ENCODE measurements at places on chromosomes 5 and 9. TPM values are rescaled to one million over a fixed set of nuclear protein-coding genes. Genes with fewer than 3 reads are reported as not detected.

- DNase-seq: no peak
- no peaks in the 10 kb centered on the region for H3K27me3 ChIP-seq
- peaks cover 7% of the 10 kb centered on the region for H3K4me1 ChIP-seq
Measured at GRCh38 chr9:112360047-112360804, 19.7 kb upstream of the HSDL2 start.

DNA sequence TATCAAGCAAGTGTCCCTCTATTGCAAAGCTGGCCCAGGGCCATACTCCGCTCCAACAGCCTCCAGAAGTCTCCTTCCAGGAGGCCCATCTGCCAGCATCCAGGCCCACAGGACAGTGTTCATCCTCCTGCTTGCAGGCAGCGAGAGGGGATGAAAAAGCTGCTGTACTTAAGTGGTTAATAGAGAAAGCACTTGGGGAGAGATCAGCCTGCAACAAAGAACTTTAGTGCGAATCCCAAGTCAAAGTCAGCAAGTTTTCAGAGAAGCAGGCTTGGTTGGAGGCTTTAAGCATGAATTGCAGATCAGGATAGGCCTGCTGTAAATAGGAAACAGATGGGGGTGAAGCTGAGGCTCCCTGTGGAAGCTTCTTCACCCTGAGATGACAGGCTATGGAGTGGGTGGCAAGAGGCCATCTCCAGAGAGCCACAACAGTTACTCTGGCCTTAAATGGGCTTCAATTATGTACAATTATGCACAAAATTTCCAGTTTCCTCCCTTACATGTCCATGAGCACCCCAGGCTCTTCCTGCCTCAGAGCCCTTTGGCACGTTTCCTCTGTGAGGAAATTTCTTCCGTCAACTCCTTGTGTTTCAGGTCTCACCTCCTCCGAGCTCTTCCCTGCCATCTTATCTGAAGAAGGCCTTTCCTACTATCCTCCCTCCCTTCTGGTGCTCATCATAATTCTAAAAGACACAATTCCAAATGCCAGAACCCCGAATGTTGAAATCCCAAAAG is 98.0 kb upstream of the NR3C1 start:
- H3K4me3 ChIP-seq: no peak overlapping the region
- no peak for DNase-seq
- no peaks in the 10 kb centered on the region for H3K27me3 ChIP-seq
- no peaks in the 10 kb centered on the region for H3K4me1 ChIP-seq
- no peaks in the 10 kb centered on the region for H3K36me3 ChIP-seq
- H3K27ac ChIP-seq: no peak overlapping the region

GRCh38 chr5:157271740-157272271 is 5.9 kb downstream of the CYFIP2 start:
- H3K27ac ChIP-seq: no peak overlapping the region
- no peaks in the 10 kb centered on the region for H3K36me3 ChIP-seq
- H3K27me3 ChIP-seq: no peaks in the 10 kb centered on the region
- DNase-seq: no peak

- H3K27ac ChIP-seq: no peak overlapping the region
- peaks cover 22% of the 10 kb centered on the region for H3K4me1 ChIP-seq
- no peaks in the 10 kb centered on the region for H3K36me3 ChIP-seq
- no peak overlapping the region for H3K4me3 ChIP-seq
- H3K27me3 ChIP-seq: no peaks in the 10 kb centered on the region
Measured at GRCh38 chr5:148790545-148791333, 35.7 kb upstream of the ADRB2 start.

GRCh38 chr5:106865279-106865678 is 805.5 kb downstream of the EFNA5 start:
- H3K4me1 ChIP-seq: no peaks in the 10 kb centered on the region
- H3K27ac ChIP-seq: no peak overlapping the region
- H3K27me3 ChIP-seq: no peaks in the 10 kb centered on the region
- DNase-seq: no peak
- no peaks in the 10 kb centered on the region for H3K36me3 ChIP-seq

DNA sequence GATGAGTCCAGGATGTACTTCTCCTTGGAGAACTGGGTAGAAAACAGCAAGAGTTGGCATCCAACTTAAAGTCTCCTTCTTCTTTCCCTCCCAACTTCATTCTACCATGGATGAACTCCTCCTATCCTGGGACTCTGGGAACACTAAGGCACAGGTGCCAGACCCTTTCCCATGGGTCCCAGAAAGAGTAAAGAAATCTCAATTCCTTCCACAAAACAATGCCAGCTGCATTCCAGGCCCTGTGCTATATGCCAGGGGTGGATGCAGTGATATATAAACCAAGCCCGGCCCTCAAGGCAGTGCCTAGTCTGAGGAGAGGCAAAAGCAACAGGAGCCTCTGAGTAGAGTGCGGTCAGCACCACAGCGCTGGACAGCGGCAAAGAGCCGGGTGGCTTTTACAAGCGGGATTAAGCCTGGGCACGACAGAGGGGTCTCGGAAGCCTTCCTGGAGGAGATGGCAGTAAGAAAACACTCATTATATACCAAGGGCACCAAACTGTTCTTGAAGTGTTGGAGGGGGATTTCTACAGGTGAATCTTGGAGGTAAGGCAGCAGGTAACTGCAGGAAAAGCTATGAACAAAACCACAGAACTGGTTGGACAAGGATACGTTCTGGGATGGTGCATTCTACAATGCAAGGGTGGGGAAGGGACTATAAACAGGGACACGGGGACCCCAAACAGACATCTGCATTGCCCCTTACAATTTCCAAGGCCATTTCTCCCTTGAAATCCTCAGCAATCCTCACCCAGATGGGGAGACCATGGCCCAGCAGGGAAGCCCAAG is 16.4 kb upstream of the TOR2A start:
- no peaks in the 10 kb centered on the region for H3K36me3 ChIP-seq
- no peak overlapping the region for H3K27ac ChIP-seq
- no peak overlapping the region for H3K4me3 ChIP-seq
- H3K27me3 ChIP-seq: no peaks in the 10 kb centered on the region

- no peak overlapping the region for H3K27ac ChIP-seq
- DNase-seq: no peak
- no peaks in the 10 kb centered on the region for H3K36me3 ChIP-seq
- no peaks in the 10 kb centered on the region for H3K27me3 ChIP-seq
- no peak overlapping the region for H3K4me3 ChIP-seq
Measured at GRCh38 chr5:673831-674629, 19.1 kb downstream of the TPPP start.

GRCh38 chr5:178441486-178442270 is 148.5 kb downstream of the COL23A1 start:
- H3K4me3 ChIP-seq: no peak overlapping the region
- no peaks in the 10 kb centered on the region for H3K4me1 ChIP-seq
- H3K27me3 ChIP-seq: no peaks in the 10 kb centered on the region
- H3K27ac ChIP-seq: no peak overlapping the region

- no peak for DNase-seq
- H3K36me3 ChIP-seq: peaks cover 6% of the 10 kb centered on the region
- peaks cover 15% of the 10 kb centered on the region for H3K4me1 ChIP-seq
- H3K4me3 ChIP-seq: no peak overlapping the region
- no peak overlapping the region for H3K27ac ChIP-seq
Measured at GRCh38 chr5:154449786-154450185, 4.0 kb downstream of the SAP30L start.

- DNase-seq: no peak
- H3K4me1 ChIP-seq: peaks cover 16% of the 10 kb centered on the region
- H3K27me3 ChIP-seq: no peaks in the 10 kb centered on the region
- H3K27ac ChIP-seq: peak overlapping the region; percentile 29
Measured at GRCh38 chr9:106862110-106862820, 701 bp upstream of the ZNF462 start.

GRCh38 chr5:163815240-163815791 is 309.9 kb downstream of the MAT2B start:
- DNase-seq: no peak
- H3K36me3 ChIP-seq: no peaks in the 10 kb centered on the region
- no peaks in the 10 kb centered on the region for H3K27me3 ChIP-seq
- no peak overlapping the region for H3K27ac ChIP-seq
- no peak overlapping the region for H3K4me3 ChIP-seq
- no peaks in the 10 kb centered on the region for H3K4me1 ChIP-seq

- no peaks in the 10 kb centered on the region for H3K4me1 ChIP-seq
- no peak overlapping the region for H3K27ac ChIP-seq
- no peaks in the 10 kb centered on the region for H3K27me3 ChIP-seq
Measured at GRCh38 chr5:156332245-156332644, 5.3 kb downstream of the SGCD start.

DNA sequence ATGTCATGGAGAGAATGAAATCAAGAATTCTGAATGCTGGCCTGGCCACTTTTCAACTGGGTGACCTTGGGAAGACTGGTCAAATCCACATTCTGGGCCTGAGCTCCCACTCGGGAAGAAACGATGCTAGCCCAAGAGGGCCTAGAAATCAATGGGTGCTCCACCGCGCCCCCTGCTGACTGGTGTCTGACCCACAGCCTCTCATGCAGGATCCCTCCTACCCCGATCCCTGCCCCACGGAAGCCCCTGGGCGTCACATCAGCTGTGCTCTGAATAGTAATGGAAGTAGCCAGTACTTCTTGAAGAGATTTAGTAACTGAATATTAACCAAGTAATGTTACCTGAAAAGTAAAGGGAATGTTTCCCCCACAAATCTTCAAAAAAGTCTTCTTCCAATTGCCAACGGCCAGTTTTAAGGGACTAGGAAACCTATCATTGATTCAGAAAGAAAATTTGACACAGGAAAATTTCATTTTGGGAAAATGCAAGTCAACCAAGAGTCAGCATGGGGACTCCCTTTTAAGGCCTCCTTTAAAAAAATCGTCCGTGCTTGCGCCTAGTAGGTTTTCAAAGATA is 43.9 kb downstream of the CRB2 start:
- H3K27ac ChIP-seq: no peak overlapping the region
- no peaks in the 10 kb centered on the region for H3K4me1 ChIP-seq
- H3K36me3 ChIP-seq: no peaks in the 10 kb centered on the region
- no peak for DNase-seq

GRCh38 chr9:134565316-134565915 is 76.2 kb upstream of the COL5A1 start:
- H3K4me3 ChIP-seq: no peak overlapping the region
- H3K27me3 ChIP-seq: peaks cover 7% of the 10 kb centered on the region
- H3K36me3 ChIP-seq: no peaks in the 10 kb centered on the region
- peaks cover 4% of the 10 kb centered on the region for H3K4me1 ChIP-seq

GRCh38 chr5:5270958-5271785 is 131.0 kb downstream of the ADAMTS16 start:
- H3K27ac ChIP-seq: peak overlapping the region; percentile 67
- DNase-seq: peak; percentile 57
- no peaks in the 10 kb centered on the region for H3K27me3 ChIP-seq
- no peaks in the 10 kb centered on the region for H3K36me3 ChIP-seq
- peaks cover 17% of the 10 kb centered on the region for H3K4me1 ChIP-seq
- H3K4me3 ChIP-seq: peak overlapping the region; percentile 35

DNA sequence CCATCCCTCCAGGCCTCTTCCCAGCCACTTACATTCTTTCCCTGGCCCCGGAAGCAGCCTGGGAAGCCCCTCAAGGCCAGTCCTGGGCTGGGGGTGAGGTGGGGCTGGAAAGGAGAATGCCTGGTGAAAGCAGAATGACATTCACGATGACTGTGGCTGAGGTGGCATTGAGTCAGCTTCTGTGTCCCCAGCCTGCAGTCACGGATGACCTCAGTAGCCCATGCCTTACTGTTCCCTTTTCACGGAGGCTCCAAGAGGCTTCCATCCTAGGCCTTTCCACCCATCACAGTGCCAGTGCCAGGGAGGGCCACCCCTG is 2.7 kb downstream of the PRDM12 start:
- no peak for DNase-seq
- no peak overlapping the region for H3K4me3 ChIP-seq
- H3K27me3 ChIP-seq: no peaks in the 10 kb centered on the region
- H3K27ac ChIP-seq: no peak overlapping the region
- no peaks in the 10 kb centered on the region for H3K36me3 ChIP-seq
- peaks cover 8% of the 10 kb centered on the region for H3K4me1 ChIP-seq

DNA sequence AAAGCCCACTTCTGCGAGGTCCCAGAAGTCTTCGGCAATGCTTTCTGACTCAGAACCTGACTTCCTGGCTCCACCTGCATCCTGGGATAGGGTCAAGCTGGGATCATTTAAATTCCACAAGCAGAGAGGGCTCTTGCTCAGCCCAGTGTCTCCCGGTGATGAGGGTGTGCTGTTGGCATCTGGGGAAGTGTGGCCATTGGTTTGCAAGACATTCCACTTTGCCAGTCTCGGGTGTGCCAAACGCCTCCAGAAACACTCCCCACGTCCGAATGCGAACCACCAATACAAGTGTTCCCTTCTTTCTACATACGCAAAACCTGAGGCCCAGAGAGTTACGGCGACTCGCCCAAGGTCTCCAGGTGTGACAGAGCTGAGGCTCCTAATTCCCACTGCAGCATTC is 43.1 kb upstream of the FCN2 start:
- no peak overlapping the region for H3K27ac ChIP-seq
- H3K36me3 ChIP-seq: no peaks in the 10 kb centered on the region
- no peak overlapping the region for H3K4me3 ChIP-seq
- DNase-seq: no peak

- no peaks in the 10 kb centered on the region for H3K36me3 ChIP-seq
- DNase-seq: no peak
- no peaks in the 10 kb centered on the region for H3K27me3 ChIP-seq
- H3K27ac ChIP-seq: no peak overlapping the region
- no peak overlapping the region for H3K4me3 ChIP-seq
Measured at GRCh38 chr5:131482617-131483016, 152.4 kb downstream of the RAPGEF6 start.

DNA sequence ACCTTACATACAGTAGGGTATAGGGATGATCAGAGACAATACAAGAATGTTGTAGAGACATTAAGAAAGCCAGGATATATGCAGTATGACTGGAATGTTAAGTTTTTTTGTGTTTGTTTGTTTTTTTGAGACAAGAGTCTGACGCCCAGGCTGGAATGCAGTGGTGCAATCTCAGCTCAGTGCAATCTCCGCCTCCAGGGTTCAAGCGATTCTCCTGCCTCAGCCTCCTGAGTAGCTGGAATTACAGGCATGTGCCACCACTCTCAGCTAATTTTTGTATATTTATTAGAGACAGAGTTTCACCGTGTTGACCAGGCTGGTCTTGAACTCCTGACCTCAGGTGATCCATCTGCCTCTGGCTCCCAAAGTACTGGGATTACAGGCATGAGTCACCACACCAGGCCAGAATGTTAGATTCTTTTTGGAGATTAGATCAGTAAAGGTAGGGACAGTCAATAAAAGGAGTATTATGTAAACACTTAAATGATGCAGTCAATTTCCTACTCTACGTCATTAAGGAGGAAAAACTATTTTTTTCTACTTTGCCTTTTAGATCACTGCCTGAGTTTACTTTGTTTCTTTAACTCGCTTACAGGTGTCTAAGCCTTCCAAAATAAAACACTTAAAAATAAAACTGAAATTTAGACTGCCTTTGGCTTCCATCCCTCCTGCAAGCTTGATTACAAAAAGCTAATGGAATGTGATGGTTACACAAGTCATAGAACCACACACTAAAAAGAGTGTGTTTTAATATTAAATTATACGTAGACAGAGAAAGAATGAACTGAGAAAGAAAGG is 6.8 kb upstream of the HNRNPA0 start:
- no peak overlapping the region for H3K4me3 ChIP-seq
- DNase-seq: no peak
- H3K27ac ChIP-seq: no peak overlapping the region
- no peaks in the 10 kb centered on the region for H3K36me3 ChIP-seq

TYRP1 gene
- not detected for total RNA-seq

BTNL9 gene
- 11.7 TPM for total RNA-seq

CDO1 gene
- total RNA-seq: 0.17 TPM

FBP1 gene
- 0.42 TPM for total RNA-seq

PCDHGB4 gene
- total RNA-seq: not detected

PDE8B gene
- total RNA-seq: 0.17 TPM

All from HCT116 (cell line).